ENCODE measurements at places on chromosomes 16 and 17. TPM values are rescaled to one million over a fixed set of nuclear protein-coding genes. Genes with fewer than 3 reads are reported as not detected.

P3H4 gene
- total RNA-seq, result 29.6 TPM

GRCh38 chr16:73998707-73999106, 297.9 kb upstream of the PSMD7 start:
- no peak for DNase-seq

PLLP gene
- 1.6 TPM for total RNA-seq

DNA sequence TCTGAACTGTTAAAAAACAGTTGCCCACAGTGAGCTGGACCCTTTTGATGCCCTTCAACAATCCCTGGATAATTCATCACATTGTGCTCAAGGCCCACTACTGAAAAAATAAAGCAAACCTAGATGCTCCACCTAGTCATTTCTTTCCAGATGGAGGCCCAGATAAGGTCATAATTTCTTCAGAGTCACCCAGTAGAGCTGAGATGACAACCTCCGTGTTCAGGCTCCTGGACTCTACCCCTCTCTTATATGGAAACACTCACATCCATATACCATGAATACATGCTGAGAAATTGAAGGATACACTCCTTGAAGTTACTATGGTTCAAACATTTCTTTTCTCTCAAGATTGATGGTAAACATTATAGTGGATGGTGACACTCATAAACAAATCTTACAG, 2.7 kb upstream of the ABCA3 start:
- no peak for DNase-seq

GRCh38 chr17:65474660-65475059, 86.8 kb downstream of the AXIN2 start:
- DNase-seq, result no peak

DNA sequence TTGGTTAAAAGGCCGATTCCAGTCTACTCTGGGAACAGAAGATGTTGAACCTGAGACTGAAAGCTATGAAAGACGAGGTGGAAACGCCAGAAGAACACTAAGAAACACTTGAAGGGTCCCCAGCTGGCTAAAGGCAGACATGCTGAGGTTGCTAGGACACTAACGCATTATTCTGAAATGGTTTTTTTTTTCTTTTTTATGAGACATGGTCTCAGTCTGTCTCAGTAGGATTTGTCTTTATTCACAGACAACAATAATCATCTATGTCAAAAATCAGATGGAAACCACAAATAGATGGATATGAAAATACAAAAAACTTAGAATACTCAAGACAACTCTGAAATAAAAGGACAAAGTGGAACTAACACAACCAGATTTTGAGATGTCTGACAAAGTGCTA, 35.0 kb upstream of the RASD1 start:
- DNase-seq, result no peak

DNA sequence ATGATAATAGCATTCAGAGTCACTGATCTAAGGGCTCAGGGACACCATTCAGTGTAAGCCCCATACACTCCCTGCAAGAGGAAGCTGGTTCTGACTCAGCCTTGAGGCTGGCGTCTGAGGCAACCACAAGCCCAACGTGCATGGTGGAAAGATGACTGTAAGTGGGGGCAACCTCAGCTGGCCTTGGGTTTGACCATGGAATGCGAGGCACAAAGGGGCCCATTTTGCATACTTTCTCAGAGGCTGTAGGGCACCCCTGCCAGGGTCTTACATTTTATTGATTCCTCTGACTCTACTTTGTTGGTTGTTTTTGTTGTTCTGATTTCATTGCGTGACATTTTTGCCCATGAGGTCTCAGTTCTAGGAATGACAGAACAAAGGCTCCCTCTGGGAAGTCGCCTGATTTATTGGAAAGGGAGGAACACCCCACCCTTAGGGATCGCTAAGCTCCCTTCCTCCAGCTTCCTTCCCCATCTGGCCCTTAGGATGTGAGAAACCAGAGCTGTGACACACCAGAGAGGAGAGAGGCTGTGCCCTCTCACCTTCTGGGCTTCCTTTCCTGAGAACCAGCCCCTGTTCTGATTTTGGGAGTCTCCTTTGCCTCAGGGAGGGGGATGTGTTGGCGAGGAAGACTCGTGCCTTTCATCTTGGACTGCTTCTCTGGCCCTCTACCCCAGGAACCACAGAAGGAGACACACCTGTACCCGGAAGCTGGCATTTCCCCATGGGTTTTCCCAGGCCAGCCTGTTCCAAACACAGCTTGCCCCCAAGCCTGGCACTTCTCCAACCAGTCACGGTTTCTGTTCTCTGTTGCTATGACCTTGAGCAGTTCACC, 5.6 kb upstream of the CIITA start:
- peak; percentile 79 for DNase-seq

MT1E gene
- total RNA-seq, result not detected

GRCh38 chr16:55571-56136, 2.0 kb downstream of the SNRNP25 start:
- no peak for DNase-seq

NPIPB9 gene
- not detected for total RNA-seq

- no peak for DNase-seq
Measured at GRCh38 chr16:50522324-50522723, 25.9 kb upstream of the NKD1 start.

DNA sequence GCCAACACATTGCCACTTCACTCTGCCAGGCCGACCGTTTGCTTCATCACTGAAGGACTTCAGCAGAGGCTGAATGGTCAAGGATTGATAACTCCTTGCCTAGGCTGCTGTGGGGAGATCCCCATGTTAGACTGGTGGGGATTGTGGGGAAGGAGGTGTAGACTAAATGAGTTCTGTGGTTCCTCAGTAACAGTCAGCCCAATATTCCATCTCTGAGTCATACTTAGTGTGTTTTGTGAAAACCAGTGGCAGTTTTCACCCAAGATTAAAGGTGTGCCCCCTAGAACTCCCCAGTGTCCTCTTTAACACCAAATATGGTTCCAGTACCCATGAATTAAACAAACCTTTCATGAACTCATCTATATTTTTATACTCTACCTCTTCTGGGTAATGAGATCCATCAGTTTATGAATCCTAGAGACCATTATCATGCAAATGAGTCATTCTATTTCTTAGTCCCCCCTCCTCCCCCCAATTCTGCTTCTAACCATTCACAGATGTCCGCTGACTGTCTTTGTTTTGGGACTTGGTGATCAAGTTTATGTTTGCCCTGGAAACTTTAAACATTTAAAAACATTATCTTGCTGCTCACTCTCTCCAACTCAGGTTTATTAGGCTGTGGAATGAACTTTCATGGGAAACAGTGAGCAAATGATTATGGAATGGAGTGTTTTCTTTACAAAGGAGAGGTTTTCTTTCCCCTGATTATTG, 66.8 kb upstream of the GAS7 start:
- no peak for DNase-seq

DNA sequence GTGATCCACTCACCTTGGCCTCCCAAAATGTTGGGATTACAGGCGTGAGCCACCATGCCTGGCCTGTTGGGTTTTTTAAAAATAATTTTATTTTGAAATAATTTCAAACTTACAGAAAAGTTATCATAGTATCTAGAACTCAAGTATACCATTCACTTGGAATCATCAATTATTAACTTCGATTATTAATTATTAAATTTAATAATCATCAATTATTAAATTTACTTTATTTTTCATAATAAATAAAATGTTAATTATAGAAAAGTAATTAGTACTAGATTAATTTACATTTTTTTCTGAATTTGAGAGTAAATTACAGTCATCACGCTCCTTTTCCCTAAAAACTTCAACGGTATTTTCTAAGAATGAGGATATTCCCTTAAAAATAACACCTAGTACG, 13.7 kb upstream of the SKAP1 start:
- DNase-seq, result no peak

- DNase-seq, result peak; percentile 35
Measured at GRCh38 chr16:14449334-14449733, 180.7 kb downstream of the PARN start.

CCL7 gene
- total RNA-seq, result not detected

GRCh38 chr16:47643323-47644000, 182.3 kb downstream of the PHKB start:
- no peak for DNase-seq

DNA sequence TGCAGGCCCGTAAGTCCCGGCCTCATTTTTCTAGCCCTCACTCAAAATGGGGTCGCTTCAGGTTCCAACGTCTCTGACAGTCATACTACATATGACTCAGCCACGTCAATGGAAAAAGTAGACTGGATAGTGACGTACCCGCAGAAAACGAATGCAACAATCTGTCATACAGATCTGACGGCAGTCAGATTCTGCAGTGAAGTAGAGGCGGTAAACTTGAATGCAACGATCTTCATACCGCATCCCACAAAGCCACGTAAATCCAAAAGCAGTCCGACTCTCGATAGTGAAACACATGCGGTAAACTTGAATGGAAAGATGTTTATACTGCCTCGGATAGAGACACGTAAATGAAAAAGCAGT, 38.4 kb upstream of the ARL4D start:
- peak; percentile 69 for DNase-seq

DNA sequence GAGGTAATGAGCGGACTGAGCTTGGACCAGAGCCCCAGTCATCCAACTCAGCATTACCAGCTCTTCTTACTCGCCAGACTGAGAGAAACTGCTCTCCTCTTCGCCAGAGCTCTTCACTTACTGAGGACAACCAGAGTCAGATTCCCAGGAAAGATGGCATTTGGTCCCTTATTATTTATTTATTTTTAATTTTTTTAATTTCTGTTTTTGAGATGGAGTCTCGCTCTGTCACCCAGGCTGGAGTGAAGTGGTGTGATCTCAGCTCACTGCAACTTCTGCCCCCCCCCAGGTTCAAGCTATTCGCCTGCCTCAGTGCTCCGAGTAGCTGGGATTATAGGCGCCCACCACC, 23.3 kb downstream of the DEXI start:
- DNase-seq, result no peak

BRD7 gene
- 38.4 TPM for total RNA-seq

GPR142 gene
- not detected for total RNA-seq

- peak; percentile 46 for DNase-seq
Measured at GRCh38 chr16:31265329-31266245, 5.8 kb downstream of the ITGAM start.

- no peak for DNase-seq
Measured at GRCh38 chr17:50779747-50780353, 12.5 kb upstream of the ANKRD40CL start.

DNA sequence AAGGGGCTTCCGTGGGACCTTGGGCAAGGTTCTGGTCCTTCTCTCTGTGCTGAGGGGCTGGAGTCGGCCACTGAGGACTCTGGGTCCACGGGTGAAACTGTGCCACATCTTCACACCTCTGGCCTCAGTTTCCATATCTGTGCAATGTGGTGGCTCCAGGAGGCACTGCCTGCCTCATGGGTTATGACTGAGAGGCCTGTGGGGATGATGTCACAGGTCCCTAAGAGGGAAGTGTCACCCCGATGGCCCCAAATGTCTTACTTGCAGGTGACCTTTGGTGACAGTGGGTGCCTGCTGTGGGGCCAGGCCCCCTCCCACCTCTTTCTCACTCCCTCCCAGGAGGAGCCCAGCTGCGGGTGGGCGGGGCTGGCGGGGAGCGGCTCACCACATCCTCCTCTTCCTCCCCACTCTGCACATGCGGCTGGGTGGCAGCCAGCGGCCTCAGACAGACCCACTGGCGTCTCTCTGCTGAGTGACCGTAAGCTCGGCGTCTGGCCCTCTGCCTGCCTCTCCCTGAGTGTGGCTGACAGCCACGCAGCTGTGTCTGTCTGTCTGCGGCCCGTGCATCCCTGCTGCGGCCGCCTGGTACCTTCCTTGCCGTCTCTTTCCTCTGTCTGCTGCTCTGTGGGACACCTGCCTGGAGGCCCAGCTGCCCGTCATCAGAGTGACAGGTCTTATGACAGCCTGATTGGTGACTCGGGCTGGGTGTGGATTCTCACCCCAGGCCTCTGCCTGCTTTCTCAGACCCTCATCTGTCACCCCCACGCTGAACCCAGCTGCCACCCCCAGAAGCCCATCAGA, at the start of gene IL21R:
IL21R (plus strand) TSS at position 407 of the 801 bp plus-strand sequence. CDS start 27,898 bp downstream, outside the sequence.
- DNase-seq, result no peak

LONP2 gene
- total RNA-seq, result 32.3 TPM

GRCh38 chr17:61394630-61395408, 4.8 kb upstream of the TBX2 start:
- no peak for DNase-seq

- no peak for DNase-seq
Measured at GRCh38 chr17:34811561-34811960, 149.7 kb downstream of the CCT6B start.

RAB11FIP4 gene
- 4.2 TPM for total RNA-seq

KRT14 gene
- total RNA-seq, result not detected

DNA sequence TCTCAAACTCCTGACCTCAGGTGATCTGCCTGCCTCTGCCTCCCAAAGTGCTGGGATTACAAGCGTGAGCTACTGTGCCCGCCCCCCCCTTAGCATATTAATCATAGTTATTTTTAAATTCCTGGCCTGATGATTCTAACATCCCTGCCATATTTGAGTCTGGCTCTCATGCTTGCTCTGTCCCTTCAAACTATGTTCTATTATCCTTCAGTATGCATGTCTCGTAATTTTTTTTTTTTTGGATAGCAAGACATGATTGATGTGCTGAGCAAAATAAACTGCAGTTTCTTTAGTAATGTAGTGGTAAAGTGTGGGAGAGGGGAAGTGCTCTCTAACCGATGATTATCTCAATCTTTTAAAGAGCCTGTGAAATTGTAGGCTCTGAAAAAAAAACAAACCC, 34.3 kb upstream of the TMEM92 start:
- DNase-seq, result no peak

TUBD1 gene
- total RNA-seq, result 11.0 TPM

RAB40C gene
- 19.5 TPM for total RNA-seq

DNA sequence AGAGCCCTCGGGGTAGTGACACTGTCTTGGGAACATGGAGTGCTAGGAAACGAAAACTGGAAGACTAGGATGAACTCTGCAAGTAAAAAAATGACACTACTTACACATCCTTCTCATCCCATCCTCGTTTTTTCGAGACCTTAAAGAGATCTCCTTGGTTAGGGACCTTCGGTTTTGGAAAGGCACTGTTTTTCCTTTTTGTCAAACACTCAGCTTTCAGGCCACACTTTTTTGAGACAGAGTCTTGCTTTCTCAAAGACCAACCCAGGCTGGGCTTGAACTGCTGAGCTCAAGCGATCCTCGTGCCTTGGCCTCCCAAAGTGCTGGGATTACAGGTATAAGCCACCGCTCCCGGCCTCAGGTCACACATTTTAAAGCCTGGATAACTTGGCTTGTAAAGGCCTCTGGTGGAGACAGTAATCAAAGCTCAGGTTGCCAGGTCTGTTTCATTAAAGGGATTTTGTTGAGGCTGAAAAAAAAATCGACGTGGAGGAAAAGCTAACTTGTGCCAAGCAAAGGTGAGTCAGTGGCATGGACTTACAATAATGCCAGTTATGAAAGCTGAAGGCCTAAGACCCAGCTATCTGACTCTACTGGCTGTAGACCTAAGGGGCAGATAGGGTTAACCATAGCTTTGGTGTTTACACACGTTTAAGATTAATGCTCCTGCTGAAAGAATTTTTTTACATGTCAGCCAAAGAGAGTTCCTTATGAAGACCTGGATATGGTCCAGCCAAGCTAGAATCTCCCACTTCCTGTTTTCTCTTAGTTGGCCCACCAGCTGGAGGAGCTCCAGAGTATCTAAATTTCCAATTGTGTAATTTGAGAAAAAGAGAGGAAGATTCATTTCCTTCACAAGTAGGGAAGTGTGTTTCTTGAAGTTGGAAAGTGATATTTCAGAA, 823 bp downstream of the NBR1 start:
- peak; percentile 83 for DNase-seq

ERN1 gene
- 17.9 TPM for total RNA-seq

- no peak for DNase-seq
Measured at GRCh38 chr17:13640551-13640950, 38.8 kb upstream of the HS3ST3A1 start.
